DMS153 (cell line): ENCODE measurements at places on chromosomes 11 and 22.

GRCh38 chr11:114155116-114155515 is 95.6 kb downstream of the ZBTB16 start:
- DNase-seq: no peak

DNA sequence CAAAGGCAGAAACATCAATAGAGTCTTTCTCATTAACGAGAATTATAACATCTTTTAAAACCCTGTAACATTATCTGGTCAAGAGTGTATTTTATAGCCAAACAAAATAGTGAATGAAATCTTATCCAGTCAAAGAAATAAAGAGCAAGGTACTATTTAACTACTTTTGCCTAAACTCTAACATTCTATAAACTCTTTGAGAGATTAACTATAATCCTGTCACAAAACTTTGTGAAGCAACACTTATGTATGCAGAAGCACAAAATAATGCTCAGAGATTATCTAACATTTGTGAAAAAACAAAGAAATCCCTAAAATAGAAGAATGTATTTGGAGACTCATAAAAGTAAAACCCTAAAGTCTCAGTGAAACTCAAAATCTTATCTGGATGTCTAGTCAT is 124.4 kb upstream of the LUZP2 start:
- no peak for DNase-seq

- no peak for DNase-seq
These were observed 25.5 kb downstream of the TCP11L1 start for GRCh38 chr11:33064866-33065265.

GRCh38 chr22:23306926-23307325 is 126.6 kb downstream of the BCR start:
- DNase-seq: no peak

DNA sequence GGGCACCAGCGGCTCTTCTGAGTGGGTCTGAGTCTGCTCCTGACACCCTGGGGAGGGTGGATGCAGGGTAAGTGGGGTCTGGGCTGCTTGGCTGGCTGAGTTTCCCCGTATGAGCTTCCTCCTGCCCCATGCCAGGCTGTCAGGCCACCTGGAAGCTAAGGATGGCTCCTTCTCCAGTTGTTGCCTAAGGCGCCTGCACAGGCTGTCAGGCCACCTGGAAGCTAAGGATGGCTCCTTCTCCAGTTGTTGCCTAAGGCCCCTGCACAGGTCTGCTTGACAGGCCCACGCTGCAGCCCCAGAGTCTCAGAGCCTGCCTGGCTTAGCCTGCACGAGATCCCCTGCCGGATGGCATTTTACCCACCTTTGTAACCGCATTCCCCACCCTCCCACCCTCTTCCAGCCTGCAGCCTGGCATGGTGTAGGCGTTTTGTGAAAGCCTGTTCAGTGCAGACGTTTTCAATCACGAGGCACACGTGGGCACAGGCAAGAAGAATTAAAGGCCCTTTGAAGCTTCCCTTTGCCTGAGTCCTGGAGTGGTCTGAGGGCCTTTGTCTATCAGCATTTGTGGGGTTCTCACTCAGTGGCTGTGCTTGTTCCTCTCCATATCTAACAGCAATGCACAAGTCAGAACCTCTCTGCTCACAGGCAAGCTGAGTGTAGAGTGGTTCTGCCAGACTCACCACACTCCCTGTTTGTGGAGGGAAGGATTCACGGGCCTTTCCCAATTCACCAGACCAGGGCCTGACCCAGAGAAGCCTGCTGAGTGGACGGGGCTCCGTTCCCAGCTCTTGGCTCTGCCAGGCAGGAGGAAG is 40.2 kb upstream of the B3GAT1 start:
- DNase-seq: no peak

GRCh38 chr11:59918987-59919589 is 19.1 kb upstream of the OOSP1 start:
- DNase-seq: no peak

- no peak for DNase-seq
These were observed 50.8 kb upstream of the OR4C15 start for GRCh38 chr11:55503449-55503848.

GRCh38 chr11:35354644-35355043 is 64.7 kb downstream of the SLC1A2 start:
- DNase-seq: no peak

GRCh38 chr11:124415356-124415923 is 9.2 kb downstream of the OR8B4 start:
- DNase-seq: peak; percentile 0

GRCh38 chr11:64813826-64814225 is 3.5 kb upstream of the MEN1 start:
- DNase-seq: no peak

DNA sequence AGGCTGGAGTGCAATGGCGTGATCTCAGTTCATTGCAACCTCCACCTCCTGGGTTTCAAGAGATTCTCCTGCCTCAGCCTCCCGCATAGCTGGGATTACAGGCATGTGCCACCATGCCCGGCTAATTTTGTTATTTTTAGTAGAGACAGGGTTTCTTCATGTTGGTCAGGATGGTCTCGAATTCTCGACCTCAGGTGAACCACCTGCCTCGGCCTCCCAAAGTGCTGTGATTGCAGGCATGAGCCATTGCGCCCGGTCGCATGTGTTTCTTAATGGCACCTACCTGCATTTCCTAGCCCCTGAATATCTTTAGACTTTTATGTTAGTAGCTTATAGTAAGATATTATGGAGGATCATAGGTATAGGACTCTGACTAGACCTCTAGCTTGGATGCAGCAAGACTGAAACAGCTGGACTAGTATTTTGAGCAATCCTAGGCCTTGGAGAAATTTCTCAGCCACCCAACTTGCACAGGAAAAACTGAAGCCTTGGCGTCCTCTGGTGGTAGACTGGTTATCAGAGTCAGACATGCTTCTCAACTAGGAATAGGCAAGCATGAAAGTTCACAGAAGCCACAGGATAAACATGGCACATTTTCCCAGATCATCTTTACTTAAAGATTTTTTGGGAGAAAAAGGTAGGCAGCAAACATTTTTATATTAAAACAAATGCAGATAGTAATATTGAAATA is 22.7 kb upstream of the C1QTNF4 start:
- peak; percentile 4 for DNase-seq

DNA sequence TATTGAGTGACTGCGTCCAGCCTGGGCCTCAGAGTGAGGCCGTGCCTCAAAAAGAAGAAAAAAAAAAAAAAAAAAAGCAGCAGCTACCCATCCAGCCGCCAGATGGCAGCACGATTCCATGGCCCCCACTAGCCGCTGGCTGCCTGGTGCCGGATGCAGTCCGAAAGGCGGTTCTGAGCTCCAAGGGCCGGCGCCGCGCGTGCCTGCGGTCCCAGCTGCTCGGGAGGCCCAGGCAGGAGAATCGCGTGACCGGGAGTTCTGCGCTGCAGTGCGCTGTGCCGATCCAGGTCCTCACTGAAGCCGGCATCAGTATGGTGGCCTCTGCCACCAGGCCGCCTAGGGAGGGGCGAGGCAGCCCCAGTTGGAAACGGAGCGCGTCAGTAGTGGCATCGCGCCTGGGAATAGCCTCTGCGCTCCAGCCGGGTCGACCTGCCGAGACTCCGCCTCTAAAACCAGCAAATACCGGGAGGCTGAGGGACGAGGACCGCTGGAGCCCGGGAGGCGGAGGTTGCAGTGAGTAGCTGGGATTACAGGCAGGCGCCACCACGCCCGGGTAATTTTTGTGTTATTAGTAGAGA is 19.3 kb downstream of the SCARF2 start:
- peak; percentile 43 for DNase-seq

DNA sequence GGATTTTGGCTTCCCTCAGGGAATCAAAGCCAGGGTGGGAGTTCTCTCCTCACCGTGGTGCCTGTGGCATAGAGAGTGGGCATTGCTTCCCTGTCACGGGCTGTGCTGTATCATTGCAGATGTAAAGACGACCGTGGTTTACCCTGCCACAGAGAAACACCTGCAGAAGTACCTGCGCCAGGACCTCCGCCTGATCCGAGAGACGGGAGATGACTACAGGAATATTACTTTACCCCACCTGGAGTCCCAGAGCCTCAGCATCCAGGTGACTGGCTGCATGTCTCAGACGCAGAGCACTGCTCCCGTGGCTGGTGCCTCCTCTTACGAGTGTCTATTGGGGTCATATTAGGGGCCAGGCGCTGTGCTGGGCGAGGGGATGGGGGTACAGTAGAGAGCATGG is 24.2 kb upstream of the ST3GAL4 start:
- DNase-seq: no peak
